Tongue (tissue), 3 donors: ENCODE measurements at places on chromosomes 11 and 22.

GRCh38 chr11:79173615-79174014 lies 267.2 kb downstream of the TENM4 start:
- DNase-seq = peak; percentile 46

DNA sequence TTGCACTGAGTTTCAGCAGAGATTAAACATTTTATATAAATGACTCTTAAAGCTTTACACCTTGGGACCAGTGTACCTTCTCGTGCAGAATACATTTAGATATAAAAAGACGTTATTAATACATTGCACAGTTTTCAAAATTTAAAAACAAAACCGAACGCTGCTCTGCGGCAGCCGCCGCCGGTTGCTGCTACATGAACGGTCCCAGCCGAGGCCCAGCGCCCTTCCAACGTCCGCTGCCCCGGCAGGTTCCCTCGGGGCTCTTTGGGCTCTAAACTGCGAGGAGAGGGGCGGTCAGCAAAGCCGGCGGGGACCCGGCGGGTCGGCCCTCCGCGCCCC lies 2.0 kb downstream of the CDKN1C start:
- no peak for DNase-seq

GRCh38 chr11:88508759-88509581 lies 171.4 kb upstream of the CTSC start:
- DNase-seq = peak; percentile 45

DNA sequence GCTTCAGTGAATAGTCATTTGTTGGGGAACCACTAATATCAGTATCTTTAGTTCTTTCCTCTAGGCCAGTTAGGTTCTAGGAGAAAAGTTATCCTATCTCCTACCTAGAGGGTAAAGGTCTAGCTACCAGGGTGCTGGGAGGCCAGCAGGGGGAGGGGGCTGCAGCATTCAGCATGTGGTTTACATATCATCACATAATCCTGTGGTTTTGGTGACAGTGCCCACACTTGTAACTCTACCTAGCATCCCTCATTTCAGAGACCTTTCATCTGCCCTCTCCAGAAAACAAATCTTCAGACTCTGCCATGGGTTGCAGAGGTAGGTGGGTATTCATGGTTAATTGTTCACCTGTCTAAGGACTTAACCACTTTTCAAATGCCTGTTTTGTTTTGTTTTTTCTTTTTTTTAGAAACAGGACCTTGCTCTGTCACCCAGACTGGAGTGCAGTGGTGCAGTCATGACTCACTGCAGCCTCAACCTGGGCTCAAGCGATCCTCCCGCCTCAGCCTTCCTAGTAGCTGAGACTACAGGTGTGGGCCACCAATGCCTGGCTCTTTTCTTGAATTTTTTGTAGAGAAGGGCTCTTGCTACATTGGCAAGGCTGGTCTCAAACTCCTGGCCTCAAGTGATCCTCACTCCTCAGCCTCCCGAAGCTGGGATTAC lies 146.8 kb downstream of the ENTHD1 start:
- no peak for DNase-seq

DNA sequence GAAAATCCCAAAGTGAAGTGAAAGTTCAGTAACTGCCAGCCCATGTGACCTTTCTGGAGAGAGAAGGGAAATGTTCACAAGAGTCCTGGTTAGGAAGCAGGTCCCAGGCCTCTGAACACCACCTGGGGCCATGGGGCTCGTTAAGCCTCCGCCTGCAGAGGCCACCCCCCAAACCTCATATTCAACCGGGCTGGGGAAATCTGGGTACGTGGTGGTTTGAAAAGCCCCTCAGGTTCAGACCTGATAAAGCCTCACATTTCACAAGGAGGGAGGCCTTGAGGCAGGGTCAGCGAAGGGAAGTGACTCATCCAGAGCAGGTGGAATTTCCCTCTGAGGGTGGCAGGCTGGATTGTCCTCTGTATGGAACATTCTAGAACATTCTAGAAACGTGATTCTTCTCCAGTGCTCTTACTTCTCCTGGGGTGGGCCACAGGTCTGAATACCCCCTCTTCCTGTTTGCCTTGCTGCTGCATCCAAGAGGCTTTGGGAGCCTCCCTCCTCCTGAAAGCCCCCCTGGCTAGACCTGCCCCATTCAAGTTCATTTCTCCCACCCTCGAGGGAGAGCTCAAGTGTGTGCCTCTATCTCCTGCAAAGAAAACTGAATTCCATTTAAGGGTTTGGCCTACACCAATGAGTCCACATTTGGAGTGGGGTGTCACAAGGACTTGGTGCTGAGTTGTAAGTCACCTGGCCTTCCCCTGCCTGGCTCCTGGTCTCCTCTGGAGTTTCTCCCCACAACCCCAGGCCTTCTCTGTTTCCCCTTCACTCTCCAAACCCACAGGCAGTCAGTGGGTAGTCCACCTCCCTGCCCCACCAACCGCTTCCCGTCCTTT lies 6.3 kb downstream of the FXYD2 start:
- no peak for DNase-seq
